Muscle of leg (tissue), 16 donors: ENCODE measurements at places on chromosomes 12 and 14.

DNA sequence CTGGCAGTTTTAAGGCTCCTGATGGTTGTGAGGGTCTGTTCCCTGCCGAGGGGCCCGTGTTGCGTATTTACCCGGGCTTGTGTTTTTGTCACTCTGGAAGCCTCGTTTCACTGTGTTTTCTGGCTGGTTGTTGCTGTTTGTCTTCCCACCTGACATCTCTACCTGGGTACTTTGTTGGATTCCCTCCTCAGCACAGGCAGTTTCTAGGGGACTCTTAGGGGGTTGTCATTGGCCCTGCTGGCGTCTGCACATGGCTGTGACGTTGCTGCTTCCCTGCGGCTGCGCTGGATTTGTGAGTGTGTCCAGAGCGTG lies 6.4 kb downstream of the FBRSL1 start:
- no peak overlapping the region for H3K4me3 ChIP-seq
- H3K4me1 ChIP-seq, result peaks cover 98% of the 10 kb centered on the region
- H3K27me3 ChIP-seq, result no peaks in the 10 kb centered on the region

DNA sequence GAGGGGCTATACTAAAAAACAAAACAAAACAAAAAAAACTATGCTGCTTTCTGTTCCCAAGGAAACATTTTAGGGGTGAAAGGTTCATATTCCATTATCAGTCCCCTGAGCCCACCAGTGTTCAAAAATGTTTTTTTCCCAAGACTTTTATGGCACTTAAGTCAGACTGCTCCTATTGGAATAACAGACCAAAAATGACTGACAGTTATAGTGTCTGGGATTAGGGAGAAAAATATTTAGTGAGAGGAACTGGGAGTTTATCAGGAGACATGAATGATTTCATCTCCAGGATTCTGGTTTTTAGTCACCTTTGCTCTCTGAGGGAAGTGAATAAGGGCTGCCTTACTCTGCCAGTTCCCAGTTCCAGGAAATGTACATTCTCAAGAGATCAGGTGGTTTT lies 68.0 kb downstream of the PDE3A start:
- H3K27me3 ChIP-seq, result no peaks in the 10 kb centered on the region
- DNase-seq, result peak; percentile 88
- H3K27ac ChIP-seq, result peak overlapping the region; percentile 89
- no peak overlapping the region for H3K4me3 ChIP-seq

- peak; percentile 44 for DNase-seq
- peaks cover 6% of the 10 kb centered on the region for H3K4me1 ChIP-seq
- no peak overlapping the region for H3K4me3 ChIP-seq
- H3K36me3 ChIP-seq, result peaks cover 3% of the 10 kb centered on the region
These were observed 4.4 kb downstream of the IPO8 start for GRCh38 chr12:30691122-30691879.

- H3K4me3 ChIP-seq, result no peak overlapping the region
- DNase-seq, result no peak
- no peaks in the 10 kb centered on the region for H3K27me3 ChIP-seq
These were observed 111.9 kb downstream of the EML1 start for GRCh38 chr14:99905121-99905520.

DNA sequence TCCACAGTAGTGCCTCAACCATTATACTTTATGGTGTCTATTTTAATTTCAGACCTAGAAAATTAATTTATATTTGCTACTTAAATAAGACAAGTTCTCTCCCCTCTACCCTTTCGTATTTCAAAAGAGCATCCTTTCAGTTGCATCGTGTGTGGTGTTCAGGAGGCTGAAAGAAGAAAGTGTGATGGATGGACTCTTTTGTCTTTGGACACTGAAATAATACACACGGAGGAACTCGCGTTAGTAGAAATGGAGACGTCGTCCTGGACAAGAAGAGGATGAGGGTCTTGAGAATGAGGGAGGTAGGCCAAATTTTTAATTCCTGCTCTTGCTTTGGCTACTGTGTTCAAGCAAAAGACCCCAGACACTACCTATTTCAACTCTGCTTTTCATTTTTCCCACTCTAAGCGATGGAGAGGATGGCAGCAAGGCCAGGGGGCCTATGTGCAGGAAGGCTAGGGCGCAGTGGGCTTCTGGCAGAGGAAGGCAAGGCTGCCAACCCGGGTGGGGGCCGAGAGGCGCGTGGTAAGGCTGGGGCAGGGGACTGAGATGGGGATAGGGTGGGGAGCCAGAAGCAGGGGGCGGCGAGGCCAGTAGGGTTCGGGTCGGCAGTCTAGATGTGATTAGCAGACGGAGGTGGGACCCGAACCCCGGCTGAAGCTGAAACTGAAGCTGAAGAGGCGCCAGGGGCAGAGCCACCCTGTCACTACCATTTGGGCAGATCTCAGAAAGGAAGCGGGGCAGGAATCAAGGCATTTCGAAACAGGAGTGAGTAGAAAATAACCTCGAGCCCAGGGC lies 722 bp downstream of the TMED8 start:
- peak overlapping the region; percentile 71 for H3K27ac ChIP-seq
- H3K27me3 ChIP-seq, result no peaks in the 10 kb centered on the region
- DNase-seq, result no peak
- H3K4me1 ChIP-seq, result peaks cover 14% of the 10 kb centered on the region
- peak overlapping the region; percentile 83 for H3K4me3 ChIP-seq
- no peaks in the 10 kb centered on the region for H3K36me3 ChIP-seq
